Activated T-helper 9 cell treated with anti-CD3 and anti-CD28 coated beads, Interleukin-2, amount 50 U/mL, for 16 hours (primary cell): ENCODE measurements at places on chromosomes 3 and 15.

DNA sequence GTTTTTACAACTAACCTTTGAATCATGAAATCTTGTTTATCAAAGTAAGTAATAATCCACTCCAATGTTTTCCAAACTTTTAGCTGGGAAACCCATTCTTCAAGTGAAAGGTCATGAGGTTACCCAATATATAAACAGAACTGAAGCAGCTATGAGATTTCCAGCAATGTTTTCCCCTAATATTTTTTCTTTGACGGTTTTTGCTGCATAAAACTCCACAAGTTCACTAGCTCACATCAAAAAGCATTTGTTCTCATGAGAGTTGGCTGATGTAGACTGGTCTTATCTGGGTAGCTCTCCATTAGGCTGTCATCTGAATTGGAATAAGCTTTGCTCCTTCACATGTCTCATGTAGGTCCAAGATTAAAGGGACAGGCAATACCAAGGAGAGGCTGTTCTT lies 241.2 kb upstream of the LRRC3B start:
- no peak for DNase-seq

DNA sequence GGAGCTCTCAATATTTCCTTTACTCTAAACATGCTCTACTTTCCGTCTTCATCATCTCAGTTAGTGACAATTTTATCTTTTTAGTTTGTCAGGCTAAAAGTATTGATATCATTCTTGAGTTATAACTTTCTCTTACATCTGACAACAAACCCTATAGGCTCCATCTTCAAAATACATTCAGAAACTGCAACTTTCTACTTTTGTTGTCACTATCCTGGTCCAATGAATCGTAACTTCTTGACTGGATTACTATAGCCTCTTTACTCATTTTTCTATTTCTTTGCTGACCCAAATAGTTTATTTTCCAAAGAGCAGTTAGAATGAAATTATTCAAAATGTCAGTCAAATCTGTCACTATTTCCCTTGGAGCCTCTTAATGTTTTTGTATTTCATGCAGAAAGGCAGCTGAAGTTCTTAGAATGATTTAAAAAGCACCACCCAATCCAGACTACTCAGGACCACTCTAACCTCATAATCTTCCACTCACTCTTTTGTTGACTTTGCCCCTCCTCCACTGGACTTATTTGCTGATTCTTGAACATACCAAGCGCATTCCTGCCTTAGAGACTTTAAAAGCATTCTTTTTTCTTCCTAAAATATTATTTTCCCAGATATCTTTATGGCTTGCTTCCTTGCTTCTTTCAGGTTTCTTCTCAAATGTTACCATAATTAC lies 119.9 kb upstream of the CBLB start:
- no peak for DNase-seq

GRCh38 chr15:73777741-73778140 lies 24.6 kb upstream of the INSYN1 start:
- no peak for DNase-seq

DNA sequence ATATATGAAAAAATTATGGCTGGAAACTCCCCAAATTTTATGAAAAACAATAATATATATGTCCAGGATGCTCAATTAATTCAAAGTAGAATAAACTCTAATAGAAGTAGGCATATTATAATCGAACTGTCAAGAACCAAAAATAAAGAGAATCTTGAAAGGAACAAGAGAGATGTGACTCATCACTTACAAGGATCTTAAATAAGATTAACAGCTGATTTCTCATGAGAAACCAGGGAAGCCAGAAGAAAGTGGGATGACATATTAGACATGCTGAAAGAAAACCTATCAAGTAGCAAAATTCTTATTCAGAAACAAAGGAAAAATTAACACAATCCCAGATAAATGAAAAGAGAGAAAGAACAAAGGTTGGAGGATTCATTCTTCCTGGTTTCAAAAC lies 66.8 kb downstream of the FAIM start:
- no peak for DNase-seq

DNA sequence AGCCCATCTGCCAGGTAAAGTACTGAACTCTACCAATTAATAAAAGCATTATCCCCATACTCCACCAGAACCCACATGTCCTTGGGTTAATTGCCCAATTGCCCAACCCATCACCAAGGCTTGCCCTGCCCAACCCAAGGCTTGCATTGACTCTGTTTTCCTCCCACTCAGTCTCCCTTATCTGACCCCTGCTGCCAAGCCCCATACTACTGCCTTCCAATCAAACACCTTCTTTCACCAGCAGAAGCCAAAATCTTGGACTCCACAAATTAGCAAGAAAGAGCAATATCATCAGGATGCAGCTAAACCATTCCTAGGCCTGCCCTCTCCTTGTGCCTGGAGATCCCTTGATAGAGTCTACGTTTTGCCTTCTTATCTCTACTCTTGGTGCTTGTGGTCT lies 602.9 kb downstream of the NTRK3 start:
- DNase-seq = no peak

DNA sequence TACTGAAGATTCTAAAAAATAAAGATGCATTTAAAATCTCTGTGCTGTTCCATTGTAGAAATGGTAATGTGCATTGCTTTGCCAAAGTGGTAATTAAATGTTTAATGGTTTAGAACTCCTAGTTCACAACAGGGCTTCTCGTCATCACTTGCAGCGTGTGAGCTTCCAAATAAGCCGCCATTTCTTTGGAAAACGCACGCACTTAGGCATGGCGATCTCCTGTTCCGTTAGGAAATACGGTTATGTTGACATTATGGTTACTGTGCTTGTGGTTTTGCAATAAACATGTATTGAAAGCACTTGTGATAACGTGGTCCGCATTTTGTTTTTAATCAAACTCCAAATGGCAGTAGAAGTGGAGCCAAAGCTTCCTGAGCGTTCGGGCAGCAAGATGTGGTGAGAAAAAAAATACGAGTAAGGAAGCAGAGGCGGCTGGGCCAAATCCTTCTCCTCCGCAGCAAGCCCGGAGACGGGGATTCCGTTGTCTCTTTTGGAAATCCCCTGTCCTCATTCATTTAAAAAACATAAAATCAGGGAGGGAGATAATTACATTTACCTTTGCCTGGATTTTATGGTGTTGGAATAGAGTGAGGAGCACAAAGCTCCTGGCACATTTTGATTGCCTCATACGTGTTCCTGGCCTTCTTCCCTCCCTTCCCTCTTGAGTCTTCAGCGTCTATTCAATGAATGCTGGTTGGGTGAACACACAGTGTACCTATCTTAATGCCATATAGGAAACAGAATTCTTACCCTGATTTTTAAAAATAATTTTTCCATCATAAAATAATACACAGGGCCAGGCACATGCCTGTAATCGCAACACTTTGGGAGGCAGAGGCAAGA lies 97.5 kb downstream of the SLC49A4 start:
- no peak for DNase-seq

- no peak for DNase-seq
Observed at GRCh38 chr3:107987036-107987939, 103.5 kb downstream of the CD47 start.

DNA sequence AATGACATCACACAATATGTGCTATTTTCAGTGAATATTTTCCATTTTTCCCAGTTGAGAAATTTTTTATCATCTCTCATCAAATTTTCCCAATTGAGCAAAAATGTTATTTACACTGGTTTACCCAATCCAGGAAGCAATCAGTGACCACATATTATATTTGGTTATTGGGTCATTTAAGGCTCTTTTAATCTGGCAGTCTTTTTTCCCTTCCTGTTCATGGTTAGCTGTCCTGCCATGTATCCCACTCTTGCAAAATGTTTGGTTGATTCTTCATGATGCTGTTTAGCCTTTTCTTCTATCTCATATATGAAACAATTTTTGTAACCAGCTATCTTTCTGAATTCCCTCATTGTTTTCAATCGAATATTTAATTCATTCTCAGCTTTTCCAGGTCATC lies 626.0 kb downstream of the RBMS3 start:
- DNase-seq = no peak

- no peak for DNase-seq
Observed at GRCh38 chr15:62565634-62566026, 400.5 kb upstream of the C2CD4B start.

DNA sequence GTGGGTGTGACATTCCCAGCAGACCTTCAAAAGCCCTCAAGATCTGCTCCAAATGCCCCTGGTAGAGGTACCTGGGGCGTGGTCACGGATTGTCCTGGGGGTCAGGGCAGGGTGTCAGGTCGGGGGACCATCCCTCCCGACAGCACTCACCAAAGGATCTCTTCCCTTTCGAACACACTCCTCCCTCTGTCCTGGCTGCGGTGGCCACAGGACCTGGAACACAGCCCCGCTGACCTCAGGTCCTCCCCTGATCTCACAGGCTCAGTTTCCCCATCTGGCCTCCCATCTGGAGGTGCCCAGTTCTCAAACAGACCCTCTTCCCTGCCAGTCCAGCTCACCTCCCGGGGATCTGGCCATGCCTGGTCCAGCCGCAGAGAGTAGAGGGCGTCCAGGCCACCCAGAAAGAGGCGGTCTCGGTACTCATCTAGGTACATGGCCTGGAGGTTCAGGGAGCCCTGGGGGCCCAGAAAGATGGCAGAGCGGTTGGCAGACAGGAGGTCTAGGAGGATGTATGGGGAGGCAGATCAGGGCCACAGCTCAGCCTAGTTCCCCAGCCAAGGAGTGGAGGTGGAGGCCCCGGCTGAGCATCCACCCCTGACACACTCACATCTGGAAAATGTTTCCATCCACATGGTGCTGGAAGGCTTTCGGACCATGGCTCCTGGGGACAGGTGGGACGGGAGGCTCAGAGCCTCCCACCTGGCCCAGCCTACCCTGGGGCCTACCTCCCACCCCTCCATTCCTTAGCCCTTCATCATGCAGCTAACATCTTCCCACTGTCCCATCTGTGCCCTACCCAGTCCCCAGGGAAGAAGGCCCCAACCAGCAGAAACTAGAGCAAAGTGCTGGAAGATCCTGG lies 2.3 kb downstream of the SEMA3G start:
- DNase-seq = no peak

DNA sequence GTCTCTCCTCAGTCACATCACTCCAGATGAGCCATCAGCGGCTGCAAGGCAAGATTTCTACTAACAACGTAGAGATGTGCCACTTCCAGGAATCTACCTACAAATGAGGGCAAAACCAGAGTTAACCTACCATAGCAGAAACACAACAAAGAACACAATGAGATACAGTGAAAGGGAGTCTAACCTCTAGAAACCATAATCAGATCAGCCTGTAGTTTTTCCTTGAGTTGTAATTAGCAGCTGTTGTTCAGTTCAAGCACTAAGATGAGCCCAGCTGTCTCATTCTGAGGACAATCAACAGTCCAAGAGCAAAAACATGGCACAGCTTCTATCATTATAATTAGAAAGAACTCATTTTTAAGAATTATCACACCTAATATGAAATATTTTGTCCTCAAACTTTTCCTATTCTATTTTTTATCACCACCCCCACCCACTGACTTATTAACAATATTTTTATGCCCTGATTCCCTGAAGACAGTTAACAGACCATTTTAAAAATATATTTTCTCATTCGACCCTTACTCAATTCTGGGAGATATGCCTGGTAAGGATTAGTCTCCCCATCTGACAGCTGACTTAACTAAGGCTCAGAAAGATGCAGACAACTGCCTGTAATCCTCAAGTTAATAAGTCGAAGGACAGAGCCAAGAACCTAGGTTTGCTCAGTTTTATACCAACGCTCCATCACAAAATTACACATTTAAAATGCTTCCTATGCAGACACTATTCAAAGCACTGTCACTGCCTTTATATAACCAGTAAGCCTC lies 50.1 kb downstream of the MAGI1 start:
- no peak for DNase-seq

DNA sequence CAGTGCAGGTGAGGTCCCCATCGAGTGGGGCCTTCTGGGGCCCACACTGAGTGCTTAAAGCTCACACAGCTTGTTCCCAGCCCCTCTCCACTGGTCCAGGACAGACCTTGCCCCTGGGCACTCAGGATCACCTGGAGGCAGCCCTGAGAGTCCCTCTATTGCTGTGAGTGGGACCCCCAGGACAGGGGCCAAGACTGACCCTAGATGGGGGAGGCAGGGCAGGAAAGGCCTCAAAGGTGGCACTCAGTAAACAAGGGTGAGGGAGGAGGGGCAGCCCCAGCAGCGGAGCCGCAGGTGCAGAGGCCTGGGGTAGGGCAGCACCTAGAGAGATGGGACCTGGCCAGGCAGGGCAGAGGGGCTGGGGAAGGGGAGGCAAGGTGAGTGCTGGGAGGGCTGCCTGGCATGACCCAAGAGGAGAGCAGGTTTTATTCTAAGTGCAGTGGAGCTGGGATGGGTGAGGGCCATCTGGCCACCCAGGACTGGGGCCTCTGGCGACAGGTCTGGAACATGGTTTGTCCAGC lies 27.9 kb downstream of the CFAP100 start:
- no peak for DNase-seq

DNA sequence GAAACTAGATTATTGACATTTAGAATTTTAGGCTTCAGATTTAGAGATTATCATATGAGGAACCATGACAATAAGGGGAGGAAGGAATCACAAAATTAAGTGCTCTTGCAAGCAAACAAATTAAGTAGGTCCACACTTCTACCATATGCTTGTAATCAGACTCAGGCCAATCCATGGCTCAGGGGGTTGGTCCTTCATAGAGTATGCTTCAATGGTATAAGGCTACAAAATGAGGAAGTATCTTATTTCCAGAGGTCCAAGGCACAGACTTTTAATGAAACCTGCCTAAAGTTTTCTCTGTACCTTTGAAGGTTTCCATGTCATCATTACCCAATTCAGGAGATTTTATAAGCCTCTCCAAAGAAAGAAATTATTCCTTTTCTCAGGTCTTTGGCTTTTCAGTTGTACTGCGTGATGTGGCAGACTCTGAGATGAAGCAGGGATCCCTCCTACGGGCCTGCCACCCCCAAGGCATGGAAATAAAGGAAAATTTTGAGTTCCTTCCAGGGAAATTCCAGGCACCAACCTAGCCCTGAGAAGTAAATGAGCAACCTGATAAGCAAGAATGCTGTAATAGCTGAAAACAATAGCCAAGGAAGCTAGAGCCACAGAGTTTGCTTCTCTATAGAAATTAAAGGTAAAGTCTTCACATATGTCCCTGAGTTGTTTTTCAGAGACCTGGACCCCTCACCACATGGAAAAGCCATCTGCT lies 36.3 kb downstream of the SERPINI2 start:
- no peak for DNase-seq

- peak; percentile 30 for DNase-seq
Observed at GRCh38 chr3:38029400-38030125, at the start of gene PLCD1. TSS of gene PLCD1 (minus strand) at chr3:38029642. CDS start at chr3:38029539, 103 bp downstream.

DNA sequence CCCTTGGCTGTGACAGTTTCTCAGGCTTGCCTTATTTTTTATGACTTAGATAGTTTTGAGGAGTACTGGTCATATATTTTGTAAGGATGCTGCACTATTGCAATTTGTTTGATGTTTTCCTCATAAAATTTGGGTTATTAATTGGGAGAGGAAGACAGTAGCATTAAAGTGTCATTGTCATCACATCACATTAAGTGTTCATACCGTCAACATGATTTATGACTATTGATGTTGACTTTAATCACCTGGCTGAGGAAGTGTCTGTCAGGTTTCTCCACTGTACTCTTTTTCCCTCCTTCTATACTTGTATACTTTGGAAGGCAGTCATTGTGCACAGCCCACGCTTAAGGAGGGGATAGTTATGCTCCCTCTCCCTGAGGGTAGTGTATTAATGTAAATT lies 26.9 kb downstream of the TRIM69 start:
- DNase-seq = no peak

GRCh38 chr3:155097009-155097349 lies 16.9 kb downstream of the MME start:
- DNase-seq = no peak

GRCh38 chr15:101035611-101036010 lies 116.5 kb downstream of the LRRK1 start:
- DNase-seq = no peak
